ENCODE measurements at places on chromosomes 5 and 9.

DNA sequence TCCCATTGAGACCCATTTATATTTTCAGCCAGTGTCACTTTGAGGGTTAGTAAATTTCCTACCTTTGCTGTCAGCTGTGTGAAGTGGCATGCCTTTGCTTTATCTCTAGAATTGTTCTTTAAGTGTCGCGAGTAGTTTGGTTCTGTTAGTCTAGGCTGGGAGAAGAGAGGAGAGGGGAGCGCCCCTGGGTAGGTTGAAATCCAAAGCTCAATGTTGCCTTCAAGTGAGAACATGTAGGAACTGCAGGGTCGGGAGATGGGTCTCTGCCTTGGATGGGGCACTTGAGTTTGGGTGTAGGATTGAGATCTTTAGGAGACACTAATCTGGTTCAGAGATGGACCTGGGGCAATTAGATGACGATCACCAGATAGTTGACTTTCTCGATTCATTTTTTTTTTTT, 46.3 kb downstream of the STC2 start:
- DNase-seq, result no peak

- no peak for DNase-seq
These were observed 33.3 kb downstream of the ADRB2 start for GRCh38 chr5:148859703-148860102.

DNA sequence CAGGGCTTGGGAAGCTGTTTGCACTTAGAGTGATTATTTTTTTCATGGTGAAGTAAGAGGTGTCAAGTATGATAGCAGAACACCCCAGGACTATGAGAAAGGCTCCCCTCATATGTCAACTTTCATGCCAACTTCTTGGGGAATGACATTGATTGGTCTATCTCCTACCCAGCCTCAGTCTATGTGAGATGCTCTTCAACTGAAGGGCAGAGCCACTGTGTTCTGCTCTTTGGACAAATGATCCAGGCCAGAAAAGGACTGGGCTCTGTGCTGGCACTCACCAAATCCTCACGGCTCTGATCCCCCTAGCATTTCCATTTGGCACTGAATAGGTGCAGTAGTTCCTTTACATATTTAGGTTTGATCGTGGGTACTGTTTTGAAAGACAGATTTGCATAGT, 151.1 kb downstream of the DMRT2 start:
- DNase-seq, result no peak

- no peak for DNase-seq
These were observed 158.5 kb downstream of the TRPM6 start for GRCh38 chr9:74729136-74729695.

GRCh38 chr5:53942724-53943123, 367.6 kb downstream of the ARL15 start:
- DNase-seq, result no peak

DNA sequence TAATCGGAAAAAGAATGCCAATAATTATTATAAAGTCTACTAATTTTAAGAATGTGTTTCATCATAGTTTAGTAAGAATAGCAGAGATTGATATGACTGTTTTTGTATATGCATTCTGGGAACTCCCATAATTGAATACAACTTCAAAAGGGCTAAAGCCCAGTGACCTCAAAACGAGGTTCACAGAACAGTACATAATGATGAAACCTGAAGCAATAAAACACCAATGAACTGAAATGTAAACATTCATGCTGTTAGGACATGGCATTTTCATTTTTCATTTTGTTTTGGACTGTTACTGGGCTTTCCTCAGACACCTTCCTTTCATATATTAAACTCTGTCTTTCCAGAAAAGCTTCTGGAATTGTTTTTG, 684 bp upstream of the JMY start:
- DNase-seq, result no peak

DNA sequence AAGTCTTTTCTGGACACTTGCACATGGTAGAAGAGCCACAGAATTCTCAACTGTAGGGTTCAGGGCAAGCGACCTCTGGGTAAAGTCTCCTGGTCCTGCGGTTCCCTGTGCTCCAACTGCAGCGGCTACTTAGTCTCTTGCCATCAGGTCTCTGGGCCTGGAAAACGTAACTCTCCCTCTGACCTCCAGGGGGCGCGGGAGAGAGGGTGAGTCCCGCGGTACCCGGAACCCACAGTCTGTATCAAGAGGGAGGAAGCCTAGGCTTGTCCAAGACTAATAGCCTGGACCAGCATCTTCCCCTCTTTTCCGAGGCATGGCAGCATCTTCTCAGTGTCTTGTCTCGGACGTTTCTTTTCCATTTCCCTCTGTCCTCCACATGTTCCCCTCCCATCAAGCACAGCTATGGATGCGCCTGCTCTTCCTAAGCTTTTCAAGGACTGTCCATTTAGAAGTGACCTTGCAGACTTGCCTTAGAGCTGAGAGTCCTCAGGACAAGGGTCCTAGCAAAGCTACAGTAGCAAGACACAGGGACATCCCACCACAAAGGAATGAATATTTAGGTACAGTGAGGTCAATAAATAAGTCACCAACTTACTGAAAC, 59.3 kb downstream of the FSTL4 start:
- DNase-seq, result no peak

- DNase-seq, result peak; percentile 12
These were observed 188.7 kb upstream of the MRPS30 start for GRCh38 chr5:44619875-44620610.

DNA sequence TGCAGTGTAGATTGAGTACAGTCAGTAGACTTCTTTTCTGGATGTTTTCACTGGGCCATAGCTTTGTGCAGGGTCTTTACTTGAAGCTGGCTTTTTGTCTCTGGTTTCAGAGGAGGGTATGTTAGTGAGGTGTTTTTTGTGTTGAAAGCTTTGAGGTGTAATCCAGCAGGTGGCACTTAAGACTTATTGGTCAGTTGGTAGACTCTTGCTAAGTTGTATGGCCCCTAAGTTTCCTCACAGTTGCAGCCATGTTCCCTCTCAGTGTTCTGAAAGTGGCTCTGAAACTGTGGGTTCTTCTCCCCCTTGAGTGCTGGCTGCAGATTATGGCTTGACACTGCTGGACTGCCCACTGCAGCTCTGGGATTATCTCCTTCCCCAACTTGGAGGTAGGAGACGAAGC, 55.7 kb upstream of the SLC44A1 start:
- no peak for DNase-seq

- DNase-seq, result no peak
These were observed 179.6 kb downstream of the MLLT3 start for GRCh38 chr9:20442461-20443319.

DNA sequence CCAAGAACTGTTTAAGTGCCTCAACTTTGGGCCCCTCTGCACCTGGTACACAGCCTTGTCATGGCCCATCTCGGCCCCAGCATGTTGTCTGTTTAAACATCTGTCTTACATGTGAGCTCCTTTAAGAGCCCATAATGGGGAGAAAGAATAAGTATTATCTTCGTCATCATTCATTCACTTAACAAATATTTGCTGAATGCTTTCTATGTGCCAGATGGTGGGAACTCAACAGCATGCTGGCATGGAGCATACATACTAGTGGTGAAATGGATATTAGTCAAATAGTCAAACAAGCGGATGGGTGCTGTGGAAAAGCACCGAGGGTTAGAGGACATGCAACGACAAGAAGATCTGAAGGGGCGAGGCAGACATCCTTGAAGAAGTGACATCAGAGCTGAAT, 54.5 kb downstream of the GABBR2 start:
- peak; percentile 52 for DNase-seq

- no peak for DNase-seq
These were observed 9.7 kb upstream of the JADE2 start for GRCh38 chr5:134515801-134516200.

- no peak for DNase-seq
These were observed 121.3 kb downstream of the ADAMTS2 start for GRCh38 chr5:179223961-179224360.

- no peak for DNase-seq
These were observed 48.1 kb downstream of the DIAPH1 start for GRCh38 chr5:141570655-141571054.

DNA sequence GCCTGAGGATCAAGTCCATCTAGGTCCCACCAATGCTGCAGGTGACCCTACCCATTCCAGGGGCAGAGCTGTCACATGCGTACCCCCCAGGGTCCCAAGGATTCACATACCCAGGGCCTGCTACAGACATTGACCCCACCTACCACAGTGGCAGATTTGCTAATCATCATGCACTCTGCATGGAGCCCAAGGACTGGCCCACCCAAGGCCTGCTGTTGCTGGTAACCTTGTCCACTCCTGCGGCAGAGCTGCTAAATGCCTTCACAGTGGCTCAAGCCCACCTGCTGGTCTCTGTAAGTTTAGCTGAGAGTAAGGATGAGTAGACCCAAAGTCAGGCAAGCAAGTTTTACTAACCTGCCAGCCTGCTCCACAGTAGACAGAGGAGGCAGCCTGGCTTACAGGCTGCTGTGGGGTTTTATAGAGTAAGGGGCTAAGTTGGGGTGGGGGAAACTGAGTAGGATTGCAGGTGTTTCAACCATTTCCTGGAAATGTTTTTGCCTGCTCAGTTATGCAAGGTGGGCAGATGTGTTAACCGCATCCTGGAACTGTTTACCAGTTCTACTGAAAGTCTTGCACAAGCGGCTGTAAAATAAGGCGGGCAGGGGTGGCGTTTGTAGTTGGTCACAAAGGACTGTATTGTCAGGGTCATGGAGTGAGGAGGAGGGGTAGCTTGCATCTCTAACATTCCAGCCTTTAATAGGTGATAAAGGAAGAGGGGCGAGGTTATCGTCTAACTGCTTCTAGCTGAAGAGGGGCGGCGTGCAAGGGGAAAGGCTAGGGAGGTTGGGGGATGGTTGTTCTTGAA, 2163.5 kb upstream of the WWC1 start:
- no peak for DNase-seq

DNA sequence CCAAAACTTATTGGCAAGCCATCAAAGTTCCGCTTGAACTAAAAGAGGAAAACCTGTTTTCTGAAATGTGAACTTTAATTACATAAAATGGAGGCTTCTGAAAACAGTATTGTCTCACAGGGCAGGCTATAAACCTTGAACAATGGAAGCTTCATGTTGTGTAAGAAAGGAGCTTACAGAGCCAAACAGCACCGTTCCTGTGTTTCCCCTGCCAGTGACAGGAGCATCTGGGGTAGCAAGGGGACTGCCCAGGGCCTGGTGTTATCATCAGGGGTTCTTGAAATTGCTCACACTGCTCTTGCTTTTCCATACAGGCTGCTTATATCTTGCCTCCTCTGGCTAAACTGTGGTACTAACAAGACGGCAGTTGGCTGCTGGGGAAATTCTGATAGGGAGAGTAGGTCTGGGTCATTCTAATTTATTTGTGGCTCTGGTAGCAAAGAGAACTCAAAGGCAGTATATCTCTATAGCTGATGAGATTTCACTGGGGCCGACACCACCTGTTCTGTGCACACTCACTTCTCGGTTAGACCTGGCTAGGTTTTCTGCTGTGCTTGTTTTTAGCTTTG, 40.4 kb downstream of the BASP1 start:
- no peak for DNase-seq

DNA sequence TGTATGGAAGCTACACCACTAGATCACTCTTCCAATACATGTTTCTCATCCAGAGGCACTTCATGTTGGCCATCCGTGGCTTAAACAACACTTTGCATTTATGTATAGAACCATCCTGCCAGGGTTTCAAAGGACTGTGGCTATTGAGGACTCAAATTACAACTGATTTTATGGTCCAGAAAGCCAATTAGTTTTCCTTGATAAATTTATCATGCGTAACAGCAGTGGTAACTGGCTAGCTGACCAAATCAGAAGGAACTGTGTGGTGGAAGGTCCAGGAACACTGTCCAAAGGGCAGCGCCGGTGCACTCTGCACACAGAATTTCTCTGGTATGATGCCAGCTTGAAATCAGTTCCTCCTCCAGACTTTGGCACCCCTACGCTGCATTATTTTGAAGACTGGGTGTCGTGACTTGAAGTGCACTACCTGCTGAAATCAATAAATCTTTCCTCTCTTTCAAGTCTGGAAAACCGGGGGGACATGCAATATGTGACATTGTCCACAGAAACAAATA, 69.3 kb upstream of the TMEM252 start:
- no peak for DNase-seq

- no peak for DNase-seq
These were observed 87.2 kb downstream of the ARHGAP26 start for GRCh38 chr5:142857405-142857804.
